ENCODE measurements at places on chromosomes 6 and 20.

DNA sequence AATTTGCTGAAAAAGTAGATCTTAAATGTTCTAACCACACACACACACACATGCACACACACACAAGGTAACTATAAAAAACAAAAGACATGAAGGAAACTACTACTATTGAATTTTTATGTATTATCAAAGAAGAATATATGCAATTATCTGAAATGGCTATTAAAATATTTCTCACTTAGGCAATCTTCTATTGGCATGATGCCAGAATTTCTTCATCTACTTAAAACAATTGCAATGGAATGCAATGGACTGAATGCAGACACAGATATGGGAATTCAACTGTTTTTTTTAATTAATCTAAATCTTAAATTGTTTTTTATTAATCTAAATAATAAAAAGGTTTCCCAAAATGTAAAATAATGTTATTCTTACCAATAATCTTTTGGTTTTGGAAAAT lies 152.6 kb upstream of the SMLR1 start:
- no peak for DNase-seq

- DNase-seq: no peak
Observed at GRCh38 chr6:145483191-145483996, 251.9 kb downstream of the EPM2A start.

- peak; percentile 98 for DNase-seq
Observed at GRCh38 chr20:43513931-43514647, 6.6 kb downstream of the L3MBTL1 start.

DNA sequence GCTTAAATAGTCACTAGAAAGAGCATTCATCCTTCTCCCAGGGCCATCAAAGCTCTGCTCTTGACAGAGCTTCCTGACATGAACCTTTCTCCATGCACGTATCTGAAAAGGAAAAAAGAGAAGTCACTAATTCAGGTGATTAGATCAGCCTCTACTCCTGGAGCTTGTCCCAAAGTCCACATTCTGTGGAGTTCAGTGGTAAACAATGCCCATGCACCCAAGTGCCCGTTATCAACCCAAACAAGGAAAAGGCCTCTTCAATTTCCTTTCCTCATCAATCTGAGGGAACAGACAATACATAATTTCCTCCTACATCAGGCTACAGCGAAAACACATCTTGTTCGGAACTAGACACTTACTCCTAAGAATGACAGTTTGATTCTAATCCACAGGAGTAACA lies 129.2 kb upstream of the PCSK2 start:
- no peak for DNase-seq

DNA sequence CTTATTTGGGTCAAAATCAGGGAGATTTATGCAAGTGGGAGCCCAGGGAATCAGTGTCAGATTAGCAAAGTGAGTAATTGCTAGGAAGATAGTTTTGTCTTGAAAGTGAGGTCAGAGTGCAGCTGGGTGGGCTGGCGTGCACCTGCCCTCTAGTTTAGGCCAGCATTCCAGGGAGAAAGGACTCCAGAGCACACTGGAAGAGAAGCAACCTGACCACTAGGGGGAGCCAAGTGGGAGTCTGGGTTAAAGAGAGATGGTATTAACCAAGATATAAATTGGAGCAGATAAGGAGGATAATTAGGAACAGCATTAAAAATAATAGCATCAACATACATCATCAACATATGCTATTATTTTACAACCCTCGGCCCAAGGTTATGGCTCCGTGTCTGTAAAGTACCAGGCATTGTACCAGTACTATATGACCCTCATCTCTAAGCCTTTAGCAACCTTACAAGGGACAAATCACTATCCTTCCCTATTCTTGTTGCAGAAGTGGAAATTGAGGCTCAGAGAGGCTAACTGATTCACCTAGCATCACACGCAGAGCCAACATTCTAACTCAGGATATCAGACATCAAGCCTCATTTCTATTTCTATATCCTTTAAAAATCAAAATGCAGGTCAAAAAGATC lies 57.8 kb downstream of the SLC2A10 start:
- DNase-seq: peak; percentile 39

GRCh38 chr6:37865504-37865903 lies 46.0 kb downstream of the ZFAND3 start:
- DNase-seq: no peak

- DNase-seq: peak; percentile 17
Observed at GRCh38 chr6:37657112-37657886, 40.4 kb downstream of the MDGA1 start.

- DNase-seq: no peak
Observed at GRCh38 chr6:113414511-113414910, 442.6 kb upstream of the MARCKS start.

- DNase-seq: no peak
Observed at GRCh38 chr20:47727170-47727880, 58.0 kb downstream of the SULF2 start.

GRCh38 chr6:115191989-115192388 lies 849.2 kb upstream of the HS3ST5 start:
- DNase-seq: no peak

- DNase-seq: no peak
Observed at GRCh38 chr6:157157258-157157657, 166.1 kb downstream of the TMEM242 start.

- DNase-seq: no peak
Observed at GRCh38 chr20:7610681-7611080, 329.6 kb downstream of the HAO1 start.

GRCh38 chr20:10951216-10951615 lies 277.4 kb upstream of the JAG1 start:
- no peak for DNase-seq

DNA sequence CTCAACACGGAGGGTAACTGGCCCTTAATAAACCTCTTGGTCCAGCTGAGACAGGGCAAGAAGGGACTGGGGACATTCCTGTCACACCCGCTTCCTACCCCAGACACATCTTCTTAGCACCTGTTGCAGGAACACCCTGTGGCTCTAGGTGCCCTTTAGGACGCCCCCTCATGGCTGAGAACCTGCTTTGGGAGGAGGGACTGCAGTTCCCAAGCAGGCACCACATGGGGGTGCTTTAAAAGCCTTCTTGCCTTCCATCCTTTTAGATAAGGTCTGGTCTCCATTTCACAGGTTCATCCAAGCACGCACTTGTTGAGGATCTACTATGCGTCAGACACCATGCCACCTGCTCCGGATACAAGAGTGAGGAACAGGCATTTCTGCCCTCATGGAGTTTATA lies 26.6 kb downstream of the NSFL1C start:
- DNase-seq: peak; percentile 10

GRCh38 chr6:144305985-144306384 lies 20.9 kb downstream of the UTRN start:
- no peak for DNase-seq

DNA sequence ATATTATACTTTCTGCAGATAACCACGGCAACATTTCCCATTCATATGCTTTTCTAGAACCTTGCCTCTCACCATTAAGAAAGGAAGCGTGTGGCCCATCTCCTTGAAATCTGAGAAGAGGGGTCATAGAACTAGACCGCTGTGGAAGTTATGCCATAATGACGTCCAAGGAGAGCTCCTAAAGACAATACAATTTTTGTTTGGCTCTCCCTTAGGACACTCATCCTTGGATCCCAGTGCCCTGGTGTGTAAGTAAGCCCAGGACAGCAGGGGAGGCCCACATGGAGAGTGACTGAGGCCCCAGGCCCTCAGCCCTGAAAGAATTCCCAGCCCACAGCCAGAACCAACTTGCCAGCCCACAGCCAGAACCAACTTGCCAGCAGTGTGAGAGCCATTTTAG lies 379.6 kb downstream of the FOXA2 start:
- no peak for DNase-seq

DNA sequence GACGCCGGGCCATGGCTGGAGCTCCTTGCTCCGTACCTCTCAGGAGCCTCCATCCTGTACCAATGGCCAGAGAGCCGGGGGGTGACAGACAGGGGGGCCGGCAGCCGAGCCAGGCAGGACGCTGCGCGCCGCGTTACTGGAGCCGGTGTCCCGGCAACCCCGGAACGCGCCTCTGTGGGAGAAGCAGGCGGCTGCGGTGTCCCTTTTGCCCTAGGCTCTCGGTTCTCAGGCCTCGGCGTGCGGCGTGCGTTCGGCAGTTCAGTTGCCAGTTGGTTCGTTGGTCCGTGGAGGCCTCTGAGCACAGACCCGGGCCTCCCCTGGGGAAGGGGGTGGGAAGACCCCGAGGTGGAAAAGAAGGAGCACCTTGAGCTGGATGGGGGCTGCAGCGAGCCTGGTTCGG lies at the start of gene SPATS1:
Gene SPATS1, plus strand, starts transcription at position 162 of the 400 bp plus-strand sequence. CDS start 446 bp downstream, outside the sequence.
- no peak for DNase-seq

DNA sequence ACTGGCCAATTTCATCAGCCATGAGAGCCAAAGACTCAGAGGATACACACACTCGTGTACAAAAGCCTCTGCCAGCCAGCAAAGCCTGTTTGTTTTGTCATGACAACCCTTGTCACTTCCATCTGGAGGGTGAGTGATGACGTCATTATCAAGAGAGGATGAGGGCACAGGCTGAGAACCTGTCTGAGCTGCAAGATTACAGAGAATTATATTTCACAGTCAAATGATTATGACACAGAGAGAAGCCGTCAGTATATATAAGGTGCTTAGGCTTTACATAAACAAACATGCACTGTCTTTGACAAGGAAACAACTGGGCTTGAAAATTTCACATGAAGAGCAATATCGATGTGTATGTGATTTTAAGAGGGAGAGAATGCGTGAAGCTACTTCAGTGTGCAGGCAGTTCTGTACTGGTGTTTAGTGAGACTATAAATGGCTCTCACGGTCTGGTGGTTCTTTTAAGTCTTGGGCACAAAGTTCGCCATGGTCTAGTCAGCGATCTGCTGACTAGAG lies 36.5 kb upstream of the BCLAF1 start:
- DNase-seq: peak; percentile 54

GRCh38 chr6:53032849-53033248 lies 32.4 kb upstream of the FBXO9 start:
- DNase-seq: no peak

DNA sequence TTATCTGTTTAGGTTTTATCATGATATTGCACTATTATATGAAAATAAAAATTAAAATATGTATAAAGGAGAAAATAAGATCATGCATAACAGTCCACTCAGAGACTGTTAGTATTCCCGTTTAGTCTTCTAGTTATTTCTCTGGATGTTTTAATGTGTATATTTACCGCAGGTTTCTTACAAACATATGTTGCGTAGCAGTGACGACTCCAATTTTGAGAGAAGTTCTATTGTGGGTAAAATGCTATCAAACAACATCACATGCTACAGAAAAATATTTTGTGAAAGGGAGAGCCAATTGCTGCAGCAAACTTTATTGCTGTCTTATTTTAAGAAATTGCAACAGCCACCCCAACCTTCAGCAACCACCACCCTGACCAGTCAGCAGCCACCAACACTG lies 72.4 kb upstream of the NXT1 start:
- no peak for DNase-seq

- no peak for DNase-seq
Observed at GRCh38 chr6:72328775-72329174, 293.1 kb upstream of the KCNQ5 start.

DNA sequence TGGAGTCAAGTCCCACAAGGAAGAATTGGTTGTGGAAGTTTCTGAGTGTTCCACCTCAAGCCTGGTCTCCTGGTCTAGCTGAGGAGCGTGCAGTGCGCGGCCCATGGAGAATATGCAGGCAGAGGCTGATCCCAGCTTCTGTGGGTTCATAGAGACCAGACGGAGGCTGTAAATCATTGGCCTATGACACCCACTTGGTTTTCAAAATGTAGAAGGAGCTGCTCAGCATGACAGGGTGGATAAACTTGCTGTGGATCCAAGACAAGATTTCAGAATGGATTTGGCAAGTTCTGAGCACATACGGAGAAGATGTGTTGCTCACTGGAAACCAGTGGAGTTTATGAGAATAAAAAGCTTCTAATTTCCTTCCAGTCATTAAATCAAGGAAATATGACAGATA lies 744 bp downstream of the KIF25 start:
- DNase-seq: no peak

DNA sequence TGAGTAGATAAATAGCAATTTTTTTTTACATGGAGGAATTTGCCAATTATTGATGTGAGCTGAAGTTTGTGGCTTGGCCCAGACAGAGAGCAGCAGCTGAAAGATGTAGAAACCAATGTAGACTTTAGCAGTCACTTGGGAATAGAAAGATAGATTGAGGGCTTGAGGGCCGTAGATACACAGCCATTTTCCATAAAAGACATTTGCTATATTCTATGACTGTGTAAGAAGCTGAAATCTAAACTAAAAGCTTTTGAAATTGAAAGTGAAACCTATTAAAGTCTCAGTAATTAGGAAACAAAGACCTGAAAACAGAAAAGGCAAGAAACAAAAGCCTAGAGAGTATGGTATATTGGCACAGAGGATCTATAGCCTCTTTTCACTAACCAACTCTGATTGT lies 332.7 kb downstream of the CENPW start:
- no peak for DNase-seq

DNA sequence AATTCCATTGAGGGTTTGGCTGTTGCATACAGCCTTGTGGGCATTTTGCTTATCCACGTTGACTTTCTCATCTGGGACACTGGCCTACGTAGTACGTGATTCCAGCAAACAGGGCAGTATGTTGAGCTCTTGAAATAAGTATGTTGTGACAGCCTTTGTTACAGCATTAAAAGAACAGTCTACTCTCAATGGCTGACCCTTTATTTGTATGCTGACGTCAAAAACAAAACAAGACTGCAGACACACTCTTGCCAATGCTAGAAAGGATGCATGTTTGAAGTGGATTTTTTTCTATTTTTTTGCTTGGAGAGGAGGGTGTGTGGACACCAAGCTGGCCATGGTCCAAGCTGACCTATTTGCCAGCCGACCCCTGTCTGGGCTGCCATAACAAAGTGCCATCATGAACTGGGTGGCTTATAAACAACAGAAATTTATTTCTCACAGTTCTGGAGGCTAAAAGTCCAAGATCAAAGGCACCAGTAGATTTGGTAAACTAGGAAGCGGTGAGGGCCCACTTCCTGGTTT lies 10.8 kb upstream of the SNHG17 start:
- no peak for DNase-seq

- no peak for DNase-seq
Observed at GRCh38 chr20:51062065-51062464, 39.2 kb upstream of the KCNG1 start.

- peak; percentile 60 for DNase-seq
Observed at GRCh38 chr6:20403070-20403765, 1.5 kb downstream of the E2F3 start.

DNA sequence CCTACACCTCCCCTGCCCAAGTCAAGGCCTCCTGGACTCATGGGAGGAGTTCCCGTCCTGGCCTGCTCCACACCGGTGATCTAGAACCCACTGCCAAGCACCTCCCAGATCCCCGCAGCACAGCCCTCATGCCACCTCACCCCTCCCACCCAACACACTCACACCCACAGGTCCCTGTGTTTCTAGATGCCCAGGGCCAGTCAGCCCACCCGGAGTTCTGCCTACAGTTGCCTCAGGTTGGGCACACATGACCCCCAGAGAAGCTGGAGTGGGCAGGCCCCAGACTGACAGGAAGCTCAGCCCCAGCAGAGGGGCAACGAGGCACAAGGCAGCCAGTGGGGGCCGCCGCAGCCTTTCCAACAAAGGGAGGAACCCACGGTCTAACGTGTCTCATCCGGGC lies 29.6 kb downstream of the RRBP1 start:
- DNase-seq: no peak

DNA sequence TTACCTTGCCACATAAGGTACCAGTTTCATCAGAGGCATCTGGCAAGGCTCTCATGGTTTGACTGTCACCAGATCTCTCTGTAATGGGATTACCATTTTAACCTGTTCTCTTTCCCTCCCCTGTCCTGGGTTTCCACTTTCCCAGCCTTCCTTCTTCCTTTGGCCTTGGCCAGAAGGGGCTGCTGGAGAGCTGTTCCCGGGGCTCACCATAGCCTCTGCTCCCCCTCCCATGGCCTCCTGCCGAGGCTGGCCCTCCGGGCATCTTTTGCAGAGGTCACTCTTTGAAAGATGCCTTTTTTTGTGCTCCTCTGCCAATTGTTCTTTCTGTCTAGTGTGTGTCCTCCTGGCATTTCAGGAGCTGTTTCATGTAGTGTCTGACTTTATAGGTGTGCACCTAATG lies 100.7 kb upstream of the SCP2D1 start:
- no peak for DNase-seq
